ENCODE measurements at places on chromosomes 4 and X. TPM values are rescaled to one million over a fixed set of nuclear protein-coding genes. Genes with fewer than 3 reads are reported as not detected.

The MAGEC1 gene
- total RNA-seq, result not detected

DNA sequence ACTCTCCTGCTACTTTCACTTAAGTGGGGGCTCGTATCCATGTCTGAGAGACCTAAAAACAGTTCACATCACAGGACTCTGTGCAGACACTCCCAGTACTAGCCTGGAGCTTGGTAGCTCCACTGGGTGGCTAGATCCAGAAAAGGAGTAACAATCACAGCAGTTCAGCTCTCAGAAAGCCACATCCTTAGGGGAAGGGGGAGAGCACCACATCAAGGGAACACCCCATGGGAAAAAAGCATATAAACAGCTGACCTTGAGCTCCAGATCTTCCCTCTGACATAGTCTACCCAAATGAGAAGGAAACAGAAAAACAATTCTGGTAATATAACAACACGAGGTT is 175.8 kb downstream of the FAM13A start:
- no peak for DNase-seq

DNA sequence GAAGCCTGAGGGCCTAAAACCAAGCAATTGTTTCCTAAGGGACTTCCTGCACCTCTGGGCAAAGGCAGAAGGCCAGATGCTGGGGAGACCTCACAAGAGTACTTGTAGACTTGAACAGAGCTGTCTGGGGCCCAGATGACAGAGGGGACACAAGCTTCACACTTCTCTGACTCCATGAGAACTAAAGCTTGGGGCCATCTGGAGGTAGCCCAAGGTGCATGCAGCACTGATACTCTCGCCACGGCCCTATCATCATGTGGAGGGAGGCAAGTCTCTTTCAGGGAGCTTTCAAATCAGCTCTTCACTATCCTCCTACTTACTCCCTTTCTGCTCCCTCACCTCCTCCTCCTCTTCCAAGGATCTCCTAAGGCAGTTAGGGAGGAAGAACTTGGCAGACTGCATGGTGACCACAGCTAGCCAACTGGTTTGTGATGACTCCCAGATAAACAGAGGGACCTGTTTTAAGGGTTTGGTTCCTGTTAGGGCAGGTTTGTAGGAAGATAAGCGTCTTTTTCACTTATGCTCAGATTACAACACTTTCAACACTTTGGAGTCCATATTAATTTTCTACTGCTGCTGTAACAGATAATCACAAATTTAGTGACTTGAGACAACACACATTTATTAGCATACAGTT is 23.8 kb downstream of the MSL3 start:
- peak; percentile 82 for DNase-seq

DNA sequence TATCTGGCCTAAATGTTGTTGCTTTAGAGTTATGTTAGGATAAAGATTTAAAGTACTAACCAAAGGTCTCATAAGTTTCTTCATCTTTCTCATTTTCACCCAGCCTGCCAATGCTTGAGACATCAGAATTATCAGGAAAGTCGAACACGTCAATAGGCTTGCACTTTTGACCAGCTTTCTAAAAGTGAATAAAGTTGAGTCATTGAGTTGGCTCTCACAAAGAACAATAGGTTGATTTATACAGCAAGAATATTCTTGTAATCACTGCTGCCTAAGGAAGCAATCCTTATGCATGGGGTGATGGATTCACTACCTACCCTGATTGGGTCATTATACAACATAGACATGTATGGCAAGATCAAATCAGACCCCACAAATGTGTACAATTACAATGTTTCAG is 5.0 kb downstream of the CENPU start:
- DNase-seq, result peak; percentile 88

DNA sequence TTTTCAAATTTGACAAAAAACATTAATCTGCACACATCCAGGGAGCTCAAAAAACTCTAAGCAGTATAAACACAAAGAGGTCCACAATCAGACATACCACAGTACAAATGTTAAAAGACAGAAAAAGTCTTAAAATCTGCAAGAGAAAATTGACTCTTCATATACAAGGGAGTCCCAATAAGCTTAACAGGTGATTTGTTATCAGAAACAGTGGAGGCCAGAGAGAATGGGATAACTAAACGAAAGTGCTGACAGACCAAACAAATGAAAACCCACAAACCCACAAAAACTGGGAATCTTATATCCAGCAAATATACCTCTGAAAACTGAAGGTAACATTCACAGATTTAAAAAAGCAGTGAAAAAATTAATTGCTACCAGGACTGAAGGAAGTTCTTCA is 182.0 kb upstream of the PAQR3 start:
- no peak for DNase-seq

All from bronchial epithelial cell (primary cell).